ENCODE measurements at places on chromosomes 12 and 14.

DNA sequence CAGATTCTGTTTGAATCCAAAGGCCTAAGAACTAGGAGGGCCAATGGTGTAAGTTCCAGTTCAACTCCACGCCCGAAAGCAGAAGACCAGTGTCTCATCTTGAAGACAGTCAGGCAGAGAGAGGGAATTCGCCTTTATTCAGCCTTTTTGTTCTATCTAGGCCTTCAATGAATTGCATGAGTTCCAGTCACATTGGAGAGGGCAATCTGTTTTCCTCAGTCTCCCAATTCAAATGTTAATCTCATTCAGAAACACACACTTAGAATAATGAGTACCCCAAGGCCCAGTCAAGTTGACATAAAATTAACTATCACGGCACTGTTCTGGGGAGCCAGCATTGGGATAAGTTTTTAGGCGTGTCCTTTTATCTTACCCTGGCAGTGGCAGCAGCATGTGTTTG lies 65.8 kb downstream of the C14orf39 start:
- DNase-seq = no peak

DNA sequence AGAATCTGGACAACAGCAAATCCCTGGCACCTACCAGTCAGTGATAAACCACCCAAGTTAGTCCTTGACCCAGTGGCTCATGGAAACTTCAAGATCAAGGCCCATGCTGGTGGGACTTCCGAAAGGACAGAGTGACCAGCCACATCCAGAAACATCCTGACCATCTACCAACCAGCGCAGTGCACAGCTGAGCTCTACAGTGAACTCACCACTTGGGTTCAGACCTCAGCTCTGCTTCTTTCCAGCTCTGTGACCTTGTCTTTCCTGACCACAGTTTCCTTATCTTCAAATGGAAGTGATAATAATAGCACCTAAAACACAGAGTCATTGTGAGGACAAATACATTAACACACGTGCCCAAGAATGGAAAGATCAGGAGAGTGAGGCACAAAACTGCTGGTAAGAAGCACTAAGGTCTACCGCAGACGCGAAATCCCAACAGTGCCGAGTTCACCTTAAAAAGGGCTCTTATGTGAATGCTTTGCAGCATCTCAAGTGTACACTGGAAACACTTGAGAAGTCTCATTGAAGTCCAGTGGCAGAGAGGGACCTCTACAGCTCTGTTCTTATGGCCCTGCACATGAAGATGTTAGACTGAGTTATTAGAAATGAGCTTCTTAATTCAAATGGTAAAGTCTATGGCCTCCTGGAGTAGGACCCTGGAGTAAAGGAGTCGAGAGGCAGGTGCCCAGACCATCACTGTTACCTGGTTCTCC lies 128.8 kb downstream of the CCDC60 start:
- DNase-seq = no peak

DNA sequence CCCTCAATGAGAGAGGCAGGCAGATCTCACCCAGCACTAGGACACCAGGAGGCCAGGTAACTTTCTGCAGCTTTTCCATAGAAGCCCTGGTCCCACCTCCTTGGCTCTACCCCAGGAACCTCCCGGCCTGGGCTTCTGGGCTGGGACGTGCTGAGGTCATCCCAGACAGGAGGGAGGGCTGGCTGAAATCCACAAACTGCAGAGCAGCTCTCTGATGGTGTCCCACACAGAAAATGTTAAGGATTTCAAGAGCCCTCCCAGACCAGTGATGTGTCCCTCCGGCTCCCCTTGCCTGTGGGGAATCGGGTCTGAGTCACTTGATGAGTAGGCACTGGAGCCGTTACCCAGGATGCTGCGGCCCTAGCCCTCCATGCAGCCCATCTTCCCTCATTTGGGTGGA lies 124.1 kb downstream of the ESRRB start:
- DNase-seq = no peak

DNA sequence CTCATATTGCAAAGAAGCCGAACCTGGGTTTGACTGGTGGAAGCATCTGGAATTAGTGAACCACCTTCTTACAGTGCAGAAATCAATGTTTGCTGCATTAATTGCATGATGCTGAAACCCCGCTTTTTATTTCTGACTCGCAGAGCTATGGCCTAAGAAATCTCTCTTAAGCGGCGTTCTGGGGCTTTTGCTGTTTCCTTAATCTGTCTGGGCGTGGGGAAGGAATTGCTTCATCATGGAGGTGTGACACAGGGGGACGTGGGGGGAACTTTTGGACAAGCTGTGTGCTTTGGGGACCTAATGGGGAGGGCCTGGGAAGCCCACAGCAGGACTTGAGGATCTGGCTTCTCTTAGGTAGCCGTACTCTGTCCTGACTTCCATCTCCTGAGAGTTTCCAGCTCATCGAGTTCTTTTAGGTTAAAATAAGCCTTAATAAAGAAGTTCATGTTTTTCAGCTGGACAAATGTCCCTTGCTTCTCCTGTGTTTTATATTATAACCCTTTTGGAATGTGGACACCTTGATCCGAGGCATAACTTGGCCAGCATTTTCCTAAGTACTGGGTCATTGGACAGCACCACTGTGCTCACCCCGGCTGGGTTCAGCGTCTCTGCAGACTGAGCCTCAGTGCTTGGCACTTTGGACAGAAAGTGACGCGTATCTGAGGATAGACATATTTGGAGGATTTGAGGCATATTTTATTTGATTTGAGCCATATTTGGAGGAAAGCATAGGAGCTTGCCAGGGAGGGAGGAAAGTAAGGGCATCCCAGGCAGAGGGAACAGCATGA lies 192.1 kb upstream of the MYL2 start:
- DNase-seq = no peak

GRCh38 chr12:129762436-129762835 lies 141.4 kb downstream of the TMEM132D start:
- no peak for DNase-seq

DNA sequence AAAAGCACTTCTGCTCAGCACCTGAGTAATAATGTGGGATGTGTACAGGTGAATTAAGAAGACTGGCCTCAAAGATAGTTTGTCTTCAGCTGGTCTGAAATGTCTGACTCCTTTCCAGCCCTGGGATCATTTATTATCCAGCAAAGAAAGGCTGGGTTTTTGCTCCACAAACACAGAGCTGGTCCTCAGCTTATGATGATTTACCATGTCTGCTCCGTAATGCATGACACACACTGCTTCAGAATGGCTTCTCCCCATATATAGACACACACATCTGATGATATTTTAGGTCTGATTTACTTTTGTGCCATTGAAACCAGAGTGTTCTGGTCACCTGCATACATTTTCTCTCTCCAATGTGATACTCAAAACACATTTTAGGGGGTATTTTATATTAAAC lies 225.0 kb downstream of the SLC25A21 start:
- no peak for DNase-seq

Data from T-helper 2 cell (primary cell).